ENCODE measurements at places on chromosomes 13 and 19.

- peak; percentile 64 for DNase-seq
Observed at GRCh38 chr19:29610574-29611271, 4.6 kb downstream of the POP4 start.

- DNase-seq = no peak
Observed at GRCh38 chr13:23990455-23990854, 93.2 kb upstream of the C1QTNF9B start.

GRCh38 chr19:13104360-13104847, 1.7 kb upstream of the LYL1 start:
- DNase-seq = peak; percentile 51

DNA sequence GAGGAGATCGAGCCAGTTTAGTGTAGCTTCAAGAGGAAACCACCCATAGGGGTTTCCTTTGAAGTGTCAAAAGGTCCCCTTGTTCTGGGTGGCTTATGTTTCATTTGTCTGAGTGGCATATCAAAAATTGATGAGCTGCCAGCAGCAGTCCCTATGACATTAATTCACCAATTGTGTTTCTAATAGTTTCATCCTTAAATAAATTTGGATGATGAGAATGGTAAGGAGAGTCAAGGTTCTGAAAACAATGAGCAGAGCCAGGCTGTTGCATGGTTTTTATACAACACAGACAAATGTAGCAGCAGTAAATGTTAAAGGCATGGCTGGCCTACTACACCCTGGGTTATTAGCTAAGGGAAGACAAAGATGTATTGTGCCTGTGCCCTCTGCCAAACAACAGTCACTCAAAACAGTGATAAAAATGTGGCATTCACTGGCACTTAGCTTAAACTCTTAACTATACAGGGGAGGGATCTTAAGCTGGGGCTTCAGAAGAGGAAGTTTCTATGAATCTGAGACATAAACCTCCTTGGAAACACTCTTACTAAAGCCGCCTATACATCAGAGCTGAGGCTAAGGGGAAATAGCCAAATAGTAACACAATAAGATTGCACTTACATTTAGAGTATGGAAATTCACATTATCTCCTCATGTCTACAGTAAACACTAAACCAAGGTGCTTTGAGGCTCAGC, 200.5 kb downstream of the POU4F1 start:
- DNase-seq = no peak
